Activated naive CD8-positive, alpha-beta T cell treated with anti-CD3 and anti-CD28 coated beads, Interleukin-2, amount 10 ng/mL, durations not matched to agents 7 days and 5 days (primary cell): ENCODE measurements at places on chromosomes 16 and 17. TPM values are rescaled to one million over a fixed set of nuclear protein-coding genes. Genes with fewer than 3 reads are reported as not detected.

GP1BA gene
- not detected for total RNA-seq

ADAM11 gene
- 0.55 TPM for total RNA-seq

HLF gene
- total RNA-seq = 0.67 TPM

MFSD6L gene
- total RNA-seq = 0.97 TPM

KIF2B gene
- total RNA-seq = not detected

BEAN1 gene
- not detected for total RNA-seq

SLC5A11 gene
- total RNA-seq = 0.75 TPM

NUP85 gene
- total RNA-seq = 154 TPM

SLC16A6 gene
- 5.8 TPM for total RNA-seq

DNA sequence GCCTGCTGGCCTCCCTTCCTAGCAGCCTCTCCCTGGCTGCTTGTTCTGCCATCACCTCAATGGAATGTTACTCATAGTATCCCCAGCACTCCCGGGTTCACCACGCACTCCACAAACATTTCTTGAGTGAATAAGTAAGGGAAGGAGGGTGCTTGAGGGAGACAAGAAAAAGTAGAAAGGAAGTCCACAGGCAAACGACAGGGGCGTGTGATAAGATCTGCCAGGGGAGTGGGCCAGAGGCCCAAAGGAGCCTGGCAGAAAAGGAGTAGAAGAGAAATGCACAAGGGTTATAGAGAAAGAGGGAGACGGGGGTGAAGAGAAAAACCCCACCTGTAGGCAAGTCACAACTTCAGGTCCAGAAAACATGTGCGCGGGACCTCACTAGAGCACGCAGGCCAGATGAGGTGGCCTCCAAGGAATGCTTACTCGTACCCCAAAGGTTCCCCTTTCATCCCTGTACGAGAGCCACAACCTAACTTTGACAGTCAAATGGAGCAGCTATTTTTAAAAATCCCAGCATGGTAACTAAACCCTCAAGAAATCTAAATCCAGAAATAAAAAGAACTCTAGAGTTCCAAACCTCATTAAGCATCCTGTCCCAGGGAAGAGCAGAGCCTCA is 6.6 kb downstream of the ZDHHC7 start:
- no peak for DNase-seq

DNA sequence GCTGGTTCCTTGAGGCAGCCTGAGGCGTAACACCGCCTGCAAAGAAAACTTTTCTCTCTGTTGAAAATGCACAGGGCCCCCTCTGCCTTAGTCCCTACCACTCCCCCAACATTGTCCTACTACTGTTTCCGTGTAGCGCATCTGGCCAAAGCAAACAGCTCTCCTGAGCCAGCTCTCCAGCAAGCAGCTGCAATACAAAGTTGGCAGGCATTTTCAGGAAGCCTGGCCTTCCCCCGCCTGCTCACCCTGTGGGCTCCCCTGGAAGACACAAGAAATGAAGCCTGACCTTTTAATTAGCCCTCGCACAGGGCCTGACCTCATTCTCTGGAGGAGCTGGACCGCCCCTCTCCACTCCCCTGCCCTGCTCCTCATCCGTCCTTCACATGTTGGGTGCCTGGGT is 66.7 kb downstream of the SOX9 start:
- no peak for DNase-seq

DNA sequence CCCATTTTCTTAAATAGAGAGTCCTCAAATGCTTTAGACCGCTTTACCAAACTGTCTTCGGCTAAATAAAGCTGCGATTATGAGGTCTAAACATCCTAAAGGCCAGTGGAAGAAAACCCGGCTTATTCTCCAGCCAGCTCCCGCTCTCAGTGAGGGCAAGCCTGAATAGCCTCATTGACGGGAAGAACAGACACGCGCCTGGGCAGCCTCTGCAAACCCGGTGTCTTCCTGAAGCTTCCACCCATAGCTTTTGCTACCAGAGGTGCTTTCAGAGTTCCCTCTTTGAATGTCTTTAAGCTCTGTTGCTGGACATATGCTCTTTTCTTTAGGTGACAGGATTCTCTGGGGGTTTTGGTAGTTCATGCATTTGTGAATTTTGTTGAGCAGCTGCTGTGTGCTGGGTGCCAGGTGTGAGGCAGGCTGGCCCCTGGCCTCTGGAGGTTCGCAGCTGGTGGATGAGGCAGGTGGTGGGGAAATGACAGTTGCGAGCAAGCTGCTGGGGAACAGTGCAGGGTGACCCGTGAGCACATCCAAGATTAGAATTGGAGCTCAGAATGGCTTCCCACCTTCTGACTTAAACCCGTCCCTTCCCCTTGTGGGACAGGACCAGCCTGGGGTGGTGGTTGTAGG is 44.7 kb downstream of the CRISPLD2 start:
- DNase-seq = no peak

DNA sequence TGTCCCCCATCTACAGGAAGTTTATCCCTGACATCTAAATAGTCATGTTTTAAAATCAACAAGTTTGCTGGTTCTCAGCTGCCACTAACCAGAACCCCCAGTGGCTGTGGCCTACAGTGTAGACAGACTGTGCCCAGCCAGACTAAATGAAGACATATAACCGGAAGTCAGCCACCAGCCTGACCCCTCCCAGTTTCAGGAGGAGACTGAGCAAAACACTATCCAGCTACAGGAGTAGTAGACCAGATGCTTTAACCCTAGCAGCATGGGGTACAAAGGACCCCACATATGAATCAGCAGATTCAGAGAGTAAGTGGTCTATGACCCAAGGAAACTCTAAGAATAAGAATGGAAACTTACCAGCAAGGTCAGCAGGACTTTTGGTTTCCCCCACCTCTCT is 83.4 kb downstream of the HIC1 start:
- DNase-seq = no peak

GRCh38 chr16:78483124-78483992 is 383.9 kb downstream of the WWOX start:
- no peak for DNase-seq

DNA sequence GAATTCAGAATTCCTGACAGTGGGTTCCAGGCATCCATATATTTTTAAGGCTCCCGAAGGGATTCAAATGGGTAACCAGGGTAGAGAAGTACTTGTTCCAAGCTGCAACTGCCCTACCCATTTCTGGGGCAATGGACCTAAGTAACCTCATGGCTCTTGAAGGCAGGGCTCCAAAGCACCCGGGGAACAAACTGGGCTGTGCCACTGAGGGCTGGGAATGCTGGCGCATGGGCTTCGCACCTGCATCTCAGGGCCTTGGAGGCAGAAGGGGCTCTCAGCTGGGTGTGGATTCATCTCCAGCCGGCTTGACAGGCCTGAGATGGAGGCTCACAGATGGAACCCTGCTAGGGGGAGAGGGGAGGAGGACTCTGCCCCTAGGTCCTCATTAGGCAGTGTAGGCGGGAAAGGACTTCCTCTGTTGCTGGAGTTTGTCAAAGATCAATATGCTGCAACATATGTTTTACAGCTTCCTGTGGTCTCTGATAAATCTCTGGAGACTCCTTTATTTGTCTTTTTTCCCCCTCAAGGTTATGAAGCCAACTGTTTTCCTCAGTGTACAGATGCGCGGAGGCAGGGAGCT is 232.3 kb upstream of the NLRP1 start:
- DNase-seq = no peak

- DNase-seq = no peak
Observed at GRCh38 chr16:5979905-5980550, 882.4 kb upstream of the EEF2KMT start.

GRCh38 chr17:48194097-48194550 is 86.6 kb downstream of the SNX11 start:
- DNase-seq = no peak

DNA sequence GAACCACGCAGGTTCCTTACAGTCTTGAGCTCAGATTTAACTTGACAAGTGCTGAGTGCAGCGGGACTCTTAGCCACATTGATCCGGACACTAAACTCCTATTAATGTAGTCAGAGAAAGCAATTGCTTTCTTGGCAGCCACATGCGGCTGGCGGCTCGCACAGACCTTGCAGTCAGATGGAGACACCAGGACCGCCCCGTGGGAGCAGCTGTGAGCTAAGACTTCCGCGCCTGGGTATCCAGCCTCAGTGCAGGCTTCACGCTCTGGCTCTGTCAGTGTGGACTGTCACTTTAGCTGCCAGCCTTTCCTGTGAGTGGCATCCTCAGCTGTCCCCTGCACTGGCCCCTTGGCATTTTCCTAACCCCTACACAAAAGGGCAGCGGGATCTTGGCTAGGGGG is 80.9 kb upstream of the NLRP1 start:
- DNase-seq = no peak

DNA sequence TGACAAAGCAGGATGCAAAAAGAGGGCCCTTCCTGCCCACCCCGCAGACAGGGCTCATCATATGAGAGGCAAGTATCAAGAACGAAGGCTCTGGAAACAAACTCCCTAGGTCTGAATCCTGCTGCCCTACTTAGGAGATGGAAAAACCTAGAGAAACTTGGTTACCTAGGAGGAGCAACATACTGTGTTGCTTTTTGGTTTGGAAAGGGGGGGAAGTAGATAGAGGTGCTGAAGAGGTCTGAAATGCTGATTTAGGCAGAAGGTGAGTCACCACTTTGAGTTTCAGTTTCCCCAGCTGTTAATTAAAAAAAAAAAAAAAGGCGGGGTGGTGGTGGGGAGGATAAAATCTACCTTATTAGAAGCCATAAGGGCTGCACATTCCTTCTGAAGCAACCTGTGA is 1.5 kb downstream of the N4BP1 start:
- no peak for DNase-seq

- DNase-seq = peak; percentile 53
Observed at GRCh38 chr17:48547808-48548522, 3.1 kb upstream of the HOXB2 start.

DNA sequence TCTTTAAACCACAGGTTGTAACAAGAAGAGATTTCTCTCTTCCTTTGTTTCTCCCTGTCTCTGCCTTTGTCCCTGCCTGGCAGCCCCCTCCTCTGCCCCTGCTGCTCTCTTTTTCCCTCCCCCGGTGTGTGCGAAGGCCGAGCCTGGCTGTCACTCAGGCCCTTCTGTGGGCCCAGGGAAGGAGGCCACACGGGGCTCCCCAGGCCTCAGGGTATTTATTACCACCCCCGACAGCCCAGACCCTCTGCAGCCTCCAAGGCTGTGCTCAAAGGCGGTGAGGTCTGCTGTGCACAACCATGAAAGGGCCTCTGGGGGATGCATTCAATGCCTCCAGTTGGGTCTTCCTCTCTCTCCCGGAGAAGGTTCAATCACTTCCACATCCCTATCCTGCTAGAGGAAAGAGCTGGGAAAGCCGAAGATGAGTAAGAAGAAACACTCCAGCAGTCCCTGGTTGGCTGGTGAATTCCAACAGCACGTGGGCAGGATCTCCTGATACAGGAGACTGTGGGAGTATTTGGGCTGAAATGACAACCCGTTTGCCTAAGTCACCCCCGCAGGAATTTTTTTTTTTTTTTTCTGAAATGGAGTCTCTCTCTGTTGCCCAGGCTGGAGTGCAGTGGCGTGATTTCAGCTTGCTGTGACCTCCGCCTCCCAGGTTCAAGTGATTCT is 34.2 kb downstream of the ZNF423 start:
- no peak for DNase-seq

DNA sequence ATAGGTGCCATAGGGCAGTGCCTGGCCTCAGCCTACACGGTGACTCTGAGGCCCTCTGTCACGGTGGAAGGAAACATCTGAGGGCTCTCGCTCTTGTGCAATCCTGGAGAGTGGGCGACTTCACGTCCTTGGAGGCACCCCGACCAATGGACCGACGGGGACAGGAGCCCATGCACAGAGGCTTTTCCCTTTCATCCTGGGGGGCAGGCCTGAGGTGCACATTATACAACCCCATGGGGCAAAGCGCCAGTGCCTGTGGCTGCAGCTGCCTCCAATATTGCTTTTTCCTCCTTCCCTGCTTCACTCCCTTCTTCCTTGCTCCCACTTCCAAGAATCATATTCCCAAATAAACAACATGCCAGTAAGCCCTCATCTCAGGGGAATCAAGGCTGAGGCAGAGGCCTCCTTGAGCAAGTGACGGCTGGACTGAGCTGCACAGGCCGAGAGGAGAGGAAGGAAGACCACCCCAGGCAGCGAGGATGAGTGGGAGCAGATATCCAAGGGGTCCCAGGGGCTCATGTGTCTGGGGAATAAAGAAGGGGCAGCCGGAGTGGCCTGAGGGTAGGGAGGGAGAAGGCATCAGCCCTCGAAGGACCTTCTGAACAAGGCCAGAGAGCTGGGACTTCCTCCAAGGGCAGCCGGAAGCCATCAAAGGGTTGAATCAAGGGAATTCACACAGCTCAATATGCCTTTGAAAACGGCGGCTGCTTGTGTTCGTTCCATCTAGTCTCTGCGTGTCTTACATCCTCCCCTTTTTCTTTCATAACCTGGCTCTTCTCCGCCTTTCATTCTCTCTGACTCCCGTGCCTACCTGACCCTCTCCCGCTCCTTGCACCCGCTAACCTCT is 42.6 kb upstream of the RPL38 start:
- DNase-seq = no peak

DNA sequence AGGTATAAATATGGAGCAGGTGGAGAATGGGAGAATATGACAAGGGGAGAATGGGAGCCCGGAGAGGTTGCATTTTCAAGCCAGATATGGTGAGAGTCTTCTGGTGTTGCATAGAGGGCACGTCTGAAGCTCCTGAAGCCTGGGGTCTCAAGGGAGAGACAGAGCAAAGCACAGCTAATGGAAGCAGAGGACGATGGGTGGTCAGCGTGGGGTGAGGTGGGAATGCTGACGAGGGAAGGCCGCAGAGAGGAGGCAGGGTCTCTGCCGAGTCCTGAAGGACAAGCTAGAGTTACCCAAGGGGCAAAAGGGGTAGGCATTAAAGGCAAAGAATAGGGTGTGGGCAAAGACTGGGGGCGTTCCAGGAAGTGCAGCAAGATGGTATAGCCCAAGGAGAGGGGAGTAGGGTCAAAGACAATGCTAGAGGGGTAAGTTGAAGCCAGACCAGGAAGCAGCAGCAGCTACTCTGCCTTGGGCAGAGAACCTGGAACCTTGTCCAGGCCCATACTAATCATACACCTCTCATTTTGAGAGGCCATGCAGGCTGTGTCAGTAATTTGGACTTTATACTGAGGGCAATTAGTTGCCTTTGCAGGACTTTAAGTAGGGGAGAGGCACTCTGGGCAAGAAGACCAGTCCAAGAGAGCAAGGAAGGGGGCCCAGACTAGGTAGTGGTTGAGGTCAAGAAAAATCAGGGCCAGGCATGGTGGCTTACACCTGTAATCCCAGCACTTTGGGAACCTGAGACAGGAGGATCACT is 2.7 kb downstream of the OTOP3 start:
- no peak for DNase-seq

- DNase-seq = no peak
Observed at GRCh38 chr16:22664132-22664531, 149.8 kb upstream of the HS3ST2 start.

GRCh38 chr17:80337195-80337895 is 76.7 kb downstream of the RNF213 start:
- no peak for DNase-seq

DNA sequence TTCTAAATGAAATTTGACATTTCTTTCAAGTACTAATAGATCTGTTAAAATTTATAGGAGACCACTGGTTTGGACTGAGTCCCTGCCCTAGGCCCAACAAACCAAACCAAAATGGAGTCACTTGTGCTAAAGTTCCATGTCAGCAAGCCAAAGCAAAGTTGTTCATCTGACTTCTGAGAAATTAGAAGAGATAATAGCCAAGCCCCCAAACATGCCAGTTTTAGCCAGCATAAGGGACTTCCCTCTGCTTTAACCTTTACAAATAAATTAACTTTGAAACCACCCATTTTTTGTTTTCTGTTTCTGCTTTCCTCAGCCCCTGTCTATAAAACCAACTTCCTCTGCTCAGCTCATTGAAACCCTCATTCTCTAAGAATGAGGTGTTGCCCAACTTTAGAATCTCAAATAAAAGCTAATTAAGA is 18.9 kb downstream of the CDR2 start:
- no peak for DNase-seq
